ENCODE measurements at places on chromosomes 6 and 20.

DNA sequence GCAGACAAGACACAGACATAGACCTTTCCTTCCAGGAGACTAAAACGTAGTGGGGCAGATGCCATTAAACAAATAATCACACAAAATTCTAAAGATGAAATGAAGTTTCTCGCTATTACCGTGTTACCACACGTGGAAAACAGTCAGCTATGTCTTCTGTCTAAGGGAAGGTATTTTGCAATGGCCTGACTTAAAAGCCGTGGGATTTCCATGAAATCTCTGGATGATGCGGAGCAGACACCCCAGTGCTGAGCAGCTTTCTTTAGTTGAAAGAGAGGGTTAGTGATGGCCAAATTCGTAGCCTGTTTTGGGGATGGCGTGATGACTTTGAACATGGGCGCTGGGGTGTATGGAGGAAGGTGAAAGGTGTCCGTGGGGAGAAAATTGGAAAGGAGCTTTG, 281.8 kb downstream of the NRN1 start:
- DNase-seq: no peak

GRCh38 chr6:29656157-29656556, 735 bp upstream of the MOG start:
- no peak for DNase-seq

GRCh38 chr20:49785852-49786175, 26.8 kb upstream of the SLC9A8 start:
- DNase-seq: no peak

DNA sequence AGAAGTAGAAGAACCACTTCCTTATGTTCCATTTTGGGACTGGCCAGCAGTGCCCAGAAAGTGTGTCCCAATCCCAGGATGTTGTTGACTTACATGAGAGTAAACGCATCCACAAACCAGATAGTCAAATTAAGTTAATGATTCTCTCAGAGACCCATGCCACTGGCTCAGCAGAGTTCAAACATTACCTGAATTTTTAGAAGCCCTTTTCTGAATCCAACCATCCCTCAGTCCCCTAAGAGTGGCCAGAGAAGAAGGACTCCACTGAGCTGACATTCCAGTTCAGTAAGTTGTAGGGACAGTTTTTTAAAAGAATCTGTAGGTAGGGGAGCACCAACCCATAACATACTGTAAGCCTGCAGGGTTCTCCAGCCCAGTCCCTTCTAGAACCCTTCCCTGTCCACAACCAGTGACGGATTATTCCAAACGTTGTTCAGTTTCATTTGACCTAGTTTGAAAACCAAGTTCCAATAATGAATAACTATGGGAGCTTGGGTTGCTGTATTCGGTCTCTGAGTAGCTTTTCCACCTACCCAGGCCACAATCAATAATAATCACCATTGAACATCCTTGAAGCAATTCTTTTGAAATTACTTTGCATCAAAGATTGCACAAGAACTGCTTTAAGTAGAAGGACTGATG, 153.0 kb downstream of the LPA start:
- DNase-seq: no peak

- DNase-seq: no peak
Measured at GRCh38 chr20:50567860-50568548, 57.8 kb downstream of the PTPN1 start.

DNA sequence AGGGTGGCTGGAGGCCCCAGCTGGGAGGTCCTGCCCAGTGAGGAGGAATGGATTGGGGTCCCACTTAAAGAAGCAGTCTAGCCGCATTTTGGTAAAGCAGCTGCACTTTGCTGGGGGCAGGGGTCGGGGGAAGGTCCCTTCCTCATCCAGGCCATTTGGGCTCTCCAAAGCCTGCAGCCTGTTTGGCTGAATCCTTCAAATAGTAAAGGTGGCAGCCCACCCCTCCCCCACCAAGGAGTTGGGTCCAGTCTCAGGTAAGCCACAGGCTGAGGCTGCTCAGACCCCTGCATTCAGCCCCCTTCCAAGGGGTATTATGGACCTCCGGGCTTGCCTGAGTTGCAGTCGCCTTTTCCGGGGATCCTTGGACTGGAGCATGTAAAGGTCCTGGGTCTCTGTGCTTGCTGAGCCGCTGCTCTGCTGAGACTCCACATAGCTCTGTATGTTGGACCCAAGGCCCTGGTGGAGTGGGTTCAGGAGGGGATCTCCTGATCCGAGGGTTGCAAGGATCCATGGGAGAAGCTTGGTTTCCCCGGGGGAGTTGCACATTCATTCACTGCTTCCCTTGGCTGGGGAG, 417.4 kb downstream of the KHDRBS2 start:
- no peak for DNase-seq

GRCh38 chr6:41878246-41878645, 16.9 kb downstream of the USP49 start:
- DNase-seq: peak; percentile 42

DNA sequence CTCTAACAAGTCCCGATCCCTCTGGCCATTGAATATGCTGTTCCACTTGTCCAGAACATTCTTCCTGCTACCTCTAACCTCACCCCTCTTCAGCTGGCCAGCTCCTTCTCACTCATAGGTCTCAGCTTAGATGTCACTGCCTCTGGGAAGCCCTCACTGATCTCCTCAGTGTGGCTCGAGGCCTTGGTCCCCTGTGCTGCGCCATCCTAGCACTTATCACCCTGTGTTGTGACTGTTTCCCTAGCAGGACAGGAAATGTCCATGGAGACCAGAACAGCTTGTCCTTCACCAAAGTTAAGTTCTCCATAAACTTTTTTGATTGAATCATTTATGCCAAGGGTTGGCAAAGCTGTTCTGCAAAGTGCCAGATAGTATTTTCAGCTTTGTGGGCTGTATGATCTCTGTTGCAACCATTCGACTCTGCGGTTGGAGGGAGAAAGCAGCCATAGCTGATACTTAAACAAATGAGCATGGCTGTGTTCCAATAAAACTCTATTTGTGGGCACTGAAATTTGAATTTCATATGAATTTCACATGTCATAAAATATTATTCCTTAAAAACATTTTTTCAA, 6.5 kb upstream of the BNIP5 start:
- DNase-seq: no peak

DNA sequence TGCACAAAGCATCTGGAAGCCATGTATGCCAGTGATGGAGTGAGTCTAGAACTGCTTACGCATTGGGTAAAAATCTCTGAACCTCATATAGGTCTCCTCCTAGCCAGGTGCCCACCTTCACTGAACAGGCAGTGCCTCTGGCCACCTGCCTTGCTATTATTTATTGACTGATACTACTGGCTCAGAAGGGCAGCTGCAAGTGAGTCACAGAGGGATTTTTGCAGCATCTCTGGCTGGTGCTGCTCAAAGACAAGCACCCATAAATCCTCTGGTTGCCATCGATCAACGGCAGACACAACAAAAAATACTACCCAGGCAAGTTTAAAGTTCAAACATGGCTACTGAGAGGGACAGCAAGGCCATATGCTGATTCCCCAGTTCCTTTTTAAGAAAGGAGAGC, 279.4 kb downstream of the UBE3D start:
- peak; percentile 13 for DNase-seq

DNA sequence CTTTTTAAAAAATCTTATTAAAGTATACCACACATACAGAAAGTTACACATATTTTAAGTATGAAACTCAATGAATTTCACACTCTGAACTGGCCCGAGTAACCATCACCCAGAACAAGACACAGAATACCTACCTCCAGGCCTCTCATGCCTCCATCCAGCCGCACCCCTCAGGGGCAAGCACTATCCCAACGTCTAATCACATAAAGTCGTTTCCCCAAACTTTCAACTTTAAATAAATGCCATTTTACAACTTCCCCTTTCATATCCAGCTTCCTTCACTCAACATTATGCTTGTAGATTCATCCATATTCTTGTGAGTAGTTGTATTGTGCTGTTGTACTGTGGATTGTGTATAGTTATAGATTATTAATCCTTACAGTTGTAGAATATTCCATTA, 539.1 kb downstream of the CD83 start:
- DNase-seq: no peak

GRCh38 chr20:24011282-24011681, 22.7 kb upstream of the GGTLC1 start:
- DNase-seq: no peak

GRCh38 chr20:278181-278580, 12.4 kb downstream of the C20orf96 start:
- DNase-seq: no peak

DNA sequence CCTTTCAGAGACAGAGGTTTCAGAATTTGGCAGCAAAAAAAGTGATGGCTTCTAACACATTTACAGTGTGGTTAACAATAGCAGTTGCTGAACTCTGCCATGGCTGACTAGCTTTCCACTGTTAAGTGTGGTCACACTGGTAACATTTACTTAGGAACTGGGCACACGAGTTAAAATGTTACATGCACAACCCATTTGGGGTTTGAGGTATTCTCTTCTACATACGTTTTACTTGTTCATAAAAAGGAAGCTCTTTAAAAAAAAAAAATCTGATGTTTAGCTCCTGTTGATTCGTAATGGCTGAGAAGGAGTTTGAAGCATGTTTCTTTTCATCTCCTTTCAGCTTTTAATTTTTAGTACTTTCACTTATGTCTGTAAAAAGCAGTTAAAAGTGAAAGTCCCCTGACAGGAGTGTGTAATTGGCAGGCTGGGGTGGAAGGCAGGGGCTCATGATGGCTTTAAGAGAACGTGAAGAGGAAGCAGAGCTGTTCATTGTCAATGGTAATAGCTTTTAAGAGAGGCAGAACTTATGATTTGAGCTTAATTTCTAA, 245.9 kb downstream of the FARS2 start:
- no peak for DNase-seq

- no peak for DNase-seq
Measured at GRCh38 chr6:28638787-28639430, 113.2 kb downstream of the GPX5 start.

DNA sequence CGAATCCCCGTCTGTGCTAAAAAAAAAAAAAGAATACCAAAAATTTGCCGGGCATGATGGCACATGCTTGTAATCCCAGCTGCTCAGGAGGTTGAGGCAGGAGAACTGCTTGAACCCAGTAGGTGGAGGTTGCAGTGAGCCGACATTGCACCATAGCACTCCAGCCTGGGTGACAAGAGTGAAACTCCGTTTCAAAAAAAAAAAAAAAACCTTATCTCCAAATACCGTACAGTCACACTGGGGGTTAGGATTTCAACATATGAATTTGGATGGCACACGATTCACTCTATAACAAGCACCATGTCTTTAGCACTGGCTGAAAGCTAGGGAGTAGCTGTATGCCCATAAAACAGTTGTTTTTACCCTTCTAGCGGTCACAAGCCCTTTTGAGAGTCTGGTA, 3.8 kb downstream of the SMIM13 start:
- no peak for DNase-seq

- DNase-seq: peak; percentile 28
Measured at GRCh38 chr6:151240791-151241642, 1.2 kb downstream of the AKAP12 start.

- DNase-seq: no peak
Measured at GRCh38 chr20:63117151-63117550, 98.8 kb downstream of the YTHDF1 start.

- no peak for DNase-seq
Measured at GRCh38 chr6:134058622-134059366, 6.4 kb upstream of the SLC2A12 start.

DNA sequence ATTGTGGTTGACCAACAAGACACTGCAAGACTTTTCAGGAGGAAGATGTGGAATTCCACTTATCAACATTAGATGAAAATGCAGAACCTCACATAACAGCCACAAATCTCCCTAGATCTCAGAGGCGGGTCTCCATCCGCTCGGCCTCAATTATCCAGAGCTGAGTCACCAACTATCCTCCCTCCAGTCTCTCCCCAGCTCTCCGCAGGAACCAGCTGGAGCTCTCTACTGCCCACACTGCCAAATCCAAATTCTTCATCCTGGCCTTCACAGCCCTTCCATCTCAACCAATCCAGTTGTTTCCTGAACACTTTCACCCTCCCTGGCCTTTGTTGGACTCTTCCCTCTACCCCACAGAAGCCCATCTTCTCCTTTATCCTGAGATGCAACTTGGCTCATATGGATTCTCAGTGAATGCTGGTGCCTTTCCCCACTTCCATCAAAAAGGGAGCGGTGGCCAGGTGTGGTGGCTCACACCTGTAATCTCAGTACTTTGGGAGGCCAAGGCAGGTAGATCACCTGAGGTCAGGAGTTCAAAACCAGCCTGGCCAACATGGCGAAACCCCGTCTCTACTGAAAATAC, 3.5 kb upstream of the TGIF2 start:
- DNase-seq: peak; percentile 85

- no peak for DNase-seq
Measured at GRCh38 chr6:136866872-136867416, 44.6 kb downstream of the PEX7 start.

DNA sequence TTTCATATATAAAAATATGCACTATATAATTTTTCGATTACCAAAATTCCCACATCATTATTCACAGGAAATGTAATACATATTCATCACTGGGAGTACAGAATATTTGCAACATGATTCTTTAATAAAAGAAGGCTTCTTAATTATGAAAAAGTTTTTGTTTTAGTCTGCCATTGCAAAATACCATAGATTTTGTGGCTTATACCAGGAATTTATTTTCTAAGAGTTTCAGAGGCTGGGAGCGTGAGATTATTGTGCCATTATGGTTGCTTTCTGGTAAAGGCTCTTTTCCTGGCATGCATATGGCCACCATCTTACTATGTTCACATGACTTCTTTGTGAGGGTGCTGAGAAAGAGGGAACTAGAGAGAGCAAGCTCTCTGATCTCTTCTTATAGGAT, 306.9 kb upstream of the ADGRB3 start:
- DNase-seq: no peak

DNA sequence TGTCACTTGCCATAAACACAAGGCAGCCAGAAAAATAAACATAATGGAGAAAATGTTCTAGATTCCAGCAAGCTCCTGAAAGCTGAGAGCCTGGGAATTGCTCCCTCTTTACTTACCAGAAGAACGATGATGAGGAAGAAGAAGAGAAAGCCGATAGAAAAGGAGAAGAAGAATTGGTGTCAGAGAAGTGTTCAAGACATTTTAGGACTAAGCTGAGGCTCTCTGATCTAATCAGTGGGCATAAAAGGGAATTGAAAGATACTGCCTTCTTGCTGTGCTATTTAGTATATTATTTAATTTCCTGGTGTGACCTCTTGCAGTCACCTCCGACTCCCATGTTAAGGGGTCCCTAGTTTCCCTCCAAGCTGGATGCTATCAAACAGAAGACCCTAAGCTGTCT, 316.6 kb upstream of the JARID2 start:
- no peak for DNase-seq

DNA sequence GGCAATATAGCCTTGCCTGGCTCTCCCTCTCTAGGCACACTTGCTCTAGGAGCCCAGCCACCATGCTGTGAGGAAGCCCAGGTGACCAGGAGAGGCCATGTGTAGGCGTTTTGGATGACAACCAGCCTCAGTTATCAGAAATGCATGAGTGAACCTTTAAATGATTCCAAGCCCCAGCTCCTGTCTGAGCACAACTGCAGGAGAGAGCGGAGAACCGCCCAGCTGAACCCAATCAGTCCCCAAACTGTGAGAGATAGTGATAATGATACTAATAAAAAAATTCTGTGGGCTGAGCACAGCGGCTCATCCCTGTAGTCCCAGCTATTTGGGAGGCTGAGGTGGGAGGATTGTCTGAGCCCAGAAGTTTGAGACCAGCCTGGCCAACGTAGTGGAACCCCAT, 83.8 kb upstream of the TOX2 start:
- no peak for DNase-seq

GRCh38 chr20:37877832-37878772, 24.8 kb upstream of the VSTM2L start:
- DNase-seq: no peak

GRCh38 chr6:158972241-158973233, 27.5 kb downstream of the RSPH3 start:
- DNase-seq: peak; percentile 43

GRCh38 chr6:109441069-109441816, 719 bp downstream of the SMPD2 start:
- peak; percentile 25 for DNase-seq

Data from A172 (cell line).